ENCODE measurements at places on chromosomes 1 and 21. TPM values are rescaled to one million over a fixed set of nuclear protein-coding genes. Genes with fewer than 3 reads are reported as not detected.

- no peak for DNase-seq
These were observed 598.6 kb downstream of the AMY1C start for GRCh38 chr1:104348277-104348676.

- no peak for DNase-seq
These were observed 10.3 kb downstream of the POFUT2 start for GRCh38 chr21:45277101-45278045.

DNA sequence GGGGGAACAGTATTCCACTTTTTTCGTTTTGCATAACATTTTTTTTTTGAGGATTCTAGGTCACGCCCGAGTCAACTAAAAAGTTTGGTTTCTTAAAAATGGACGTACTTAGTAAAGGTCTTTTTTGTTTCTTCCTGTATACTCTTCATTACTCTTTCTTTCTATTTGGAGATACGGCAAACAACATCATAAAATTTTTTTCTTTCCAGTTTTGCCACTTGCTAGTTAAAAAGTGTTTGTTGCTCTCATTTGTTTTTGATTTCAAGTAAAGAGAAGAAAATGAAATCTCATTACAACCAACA lies 788 bp upstream of the MPC2 start:
- no peak for DNase-seq

DNA sequence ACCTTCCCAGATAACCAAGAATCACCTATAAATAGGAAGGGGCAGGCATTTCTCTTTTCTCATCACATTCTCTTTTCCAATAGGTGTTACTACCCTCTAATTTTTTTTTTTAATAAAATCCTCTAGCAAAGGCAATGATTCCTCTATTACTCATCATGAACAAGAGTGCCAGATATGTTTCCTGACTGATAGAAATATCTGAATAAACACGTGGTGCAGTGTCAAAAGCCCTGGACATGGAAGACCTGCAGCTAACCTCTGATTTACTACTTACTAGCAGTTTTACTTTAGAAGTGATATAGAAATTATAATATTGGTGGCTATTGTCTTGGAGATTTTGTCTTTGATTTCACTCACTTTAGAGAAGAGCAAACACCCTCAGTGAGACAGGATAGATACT lies 194.6 kb upstream of the SAMSN1 start:
- DNase-seq, result no peak

DNA sequence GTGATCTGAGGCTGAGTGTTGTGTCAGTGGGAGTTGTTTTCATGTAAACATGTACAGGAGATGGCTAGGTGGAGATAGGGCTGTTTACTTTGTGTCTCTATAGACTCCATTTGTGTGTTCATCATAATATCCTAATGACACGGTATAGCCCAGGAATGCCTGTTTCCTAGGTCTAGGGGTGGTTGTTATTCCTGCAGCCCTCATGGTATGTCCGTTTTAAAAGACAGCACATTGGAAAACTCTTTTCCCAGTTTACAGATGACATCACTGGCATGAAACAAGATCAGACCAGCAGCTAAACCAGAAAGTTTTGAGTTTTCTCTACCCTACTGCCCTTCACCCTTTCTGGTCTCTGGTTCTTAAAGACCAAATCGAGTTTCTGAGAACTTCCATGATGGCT lies 227.3 kb upstream of the TMEM51 start:
- peak; percentile 15 for DNase-seq

GRCh38 chr1:223266632-223267172 lies 97.3 kb downstream of the SUSD4 start:
- no peak for DNase-seq

- peak; percentile 2 for DNase-seq
These were observed 29.2 kb downstream of the POFUT2 start for GRCh38 chr21:45258466-45258865.

The MRPS15 gene
- total RNA-seq, result 77.7 TPM

The PTAFR gene
- total RNA-seq, result 0.89 TPM

The NID1 gene
- 5.8 TPM for total RNA-seq

The FCRL6 gene
- not detected for total RNA-seq
